ENCODE measurements at places on chromosomes 4 and X.

DNA sequence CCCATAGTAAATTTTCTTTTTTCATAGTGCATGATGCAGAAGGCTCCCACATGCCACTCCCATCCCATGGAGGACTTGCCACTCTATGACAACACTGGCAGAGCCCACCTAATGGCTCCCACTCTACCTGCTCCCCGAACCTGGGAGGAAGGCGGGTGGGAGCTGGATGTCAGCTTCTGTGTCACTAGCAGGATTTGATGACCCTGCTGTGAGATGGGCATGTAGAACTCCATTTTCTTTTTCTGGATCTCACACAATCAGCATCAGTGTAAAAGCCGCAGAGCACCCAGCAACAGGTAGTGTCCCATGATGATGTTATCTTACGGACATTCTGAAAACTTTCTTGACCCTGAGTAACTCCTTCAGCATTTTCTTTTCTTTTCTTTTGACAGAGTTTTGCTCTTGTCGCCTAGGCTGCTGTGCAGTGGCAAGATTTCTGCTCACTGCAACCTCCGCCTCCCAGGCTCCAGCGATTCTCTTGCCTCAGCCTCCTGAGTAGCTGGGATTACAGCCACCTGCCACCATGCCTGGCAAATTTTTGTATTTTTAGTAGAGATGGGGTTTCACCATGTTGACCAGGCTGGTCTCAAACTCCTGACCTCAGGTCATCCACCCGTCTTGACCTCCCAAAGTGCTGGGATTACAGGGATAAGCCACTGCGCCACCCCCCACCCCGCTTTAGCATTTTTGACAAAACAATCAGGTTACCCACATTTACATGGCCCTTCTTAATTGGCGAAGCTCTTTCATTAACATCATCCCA lies 15.0 kb upstream of the ADH1A start:
- no peak for DNase-seq

- no peak for DNase-seq
Observed at GRCh38 chrX:143081231-143081630, 55.5 kb downstream of the SPANXN4 start.

DNA sequence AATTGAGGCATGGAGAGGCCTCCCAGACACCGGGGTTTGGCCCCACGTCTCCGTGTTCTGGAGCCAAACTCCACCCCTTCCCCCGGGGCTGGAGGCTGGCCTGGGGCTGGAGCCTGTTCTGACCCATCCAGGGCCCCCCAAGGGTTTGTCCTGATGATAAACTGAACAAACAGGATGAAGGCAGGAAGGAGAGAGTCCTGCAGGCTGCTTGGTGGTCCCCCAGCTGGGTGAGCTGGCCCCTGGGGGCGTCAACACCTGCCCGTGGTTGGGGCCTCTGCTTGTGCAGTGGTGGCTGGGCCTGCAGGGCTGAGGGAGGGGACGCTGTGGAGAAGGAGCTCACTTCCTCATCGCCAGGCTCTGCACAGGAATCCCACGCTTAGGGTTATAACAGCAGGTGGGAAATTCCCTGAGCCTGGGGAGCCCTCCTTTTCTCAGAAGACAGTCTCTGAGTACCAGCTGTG lies 2.3 kb downstream of the SH3TC1 start:
- DNase-seq: no peak

DNA sequence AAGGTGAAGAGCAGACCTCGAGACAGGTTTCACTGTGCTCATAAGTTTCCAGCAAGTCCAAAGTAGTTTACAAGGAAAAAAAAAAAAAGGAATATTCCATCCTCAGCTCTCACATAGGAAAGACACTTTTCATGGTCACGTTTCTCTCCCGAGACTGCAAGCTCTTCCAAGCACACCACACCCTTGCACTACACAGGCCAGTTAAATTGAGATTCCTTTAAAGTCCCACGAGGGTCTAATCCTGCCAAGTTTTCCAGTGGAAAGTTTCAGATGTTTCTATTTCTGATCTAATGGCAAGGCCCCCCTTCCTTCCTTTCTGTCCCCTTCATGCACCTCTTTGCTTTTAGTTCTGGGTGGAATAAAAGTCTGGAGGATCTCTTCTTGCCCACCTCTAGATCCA lies 67.9 kb upstream of the PCDH19 start:
- no peak for DNase-seq

DNA sequence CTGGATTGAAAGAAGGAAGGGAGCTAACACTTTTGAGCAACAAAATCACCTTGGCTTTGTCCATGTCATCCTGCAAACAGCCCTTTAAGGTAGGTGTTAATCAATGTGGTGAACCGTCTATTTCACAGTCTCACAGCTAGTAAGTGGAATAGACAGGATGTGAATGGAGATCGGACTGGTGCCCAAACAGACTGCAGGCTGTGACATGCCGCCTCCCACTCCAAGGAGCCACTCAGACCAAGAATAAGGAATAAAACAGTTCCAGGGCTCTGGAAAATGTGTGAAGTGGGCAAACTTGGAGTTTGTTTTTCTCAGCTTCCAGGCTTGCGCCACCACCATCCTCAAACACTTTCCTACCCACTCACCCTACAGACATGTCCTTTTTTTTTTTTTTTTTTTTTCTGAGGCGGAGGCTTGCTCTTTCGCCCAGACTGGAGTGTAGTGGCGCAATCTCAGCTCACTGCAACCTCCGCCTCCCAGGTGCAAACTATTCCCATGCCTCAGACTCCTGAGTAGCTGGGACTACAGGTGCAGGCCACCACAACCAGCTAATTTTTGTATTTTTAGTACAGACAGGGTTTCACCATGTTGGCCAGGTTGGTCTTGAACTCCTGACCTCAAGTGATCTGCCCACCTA lies 57.7 kb upstream of the SEC24B start:
- DNase-seq: no peak

GRCh38 chr4:138405934-138406567 lies 163.9 kb upstream of the SLC7A11 start:
- DNase-seq: no peak

DNA sequence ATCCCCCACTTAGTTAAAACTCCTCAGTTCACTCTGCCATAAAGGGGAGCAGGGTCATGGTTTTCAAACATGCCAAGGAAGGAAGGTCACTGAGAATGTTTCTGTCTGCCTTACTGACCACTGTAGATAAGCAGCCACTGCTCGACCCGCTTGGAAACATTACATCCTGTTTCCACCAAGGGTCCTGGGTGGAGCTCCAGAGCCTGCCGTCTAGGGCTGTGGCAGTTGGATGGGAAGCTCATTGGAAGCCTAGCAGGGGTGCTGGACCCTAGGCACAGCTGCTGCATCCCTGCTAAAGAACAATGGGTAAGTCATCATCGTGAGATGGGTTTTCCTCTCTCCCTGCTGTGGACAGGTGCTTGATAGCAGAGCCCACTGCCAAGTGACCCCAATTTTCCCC lies 76.0 kb upstream of the SRD5A3 start:
- no peak for DNase-seq

- no peak for DNase-seq
Observed at GRCh38 chr4:23061431-23061830, 368.7 kb downstream of the GBA3 start.

GRCh38 chrX:45755703-45756102 lies 555.0 kb upstream of the DIPK2B start:
- no peak for DNase-seq

- no peak for DNase-seq
Observed at GRCh38 chr4:157165935-157166610, 54.5 kb upstream of the GRIA2 start.

DNA sequence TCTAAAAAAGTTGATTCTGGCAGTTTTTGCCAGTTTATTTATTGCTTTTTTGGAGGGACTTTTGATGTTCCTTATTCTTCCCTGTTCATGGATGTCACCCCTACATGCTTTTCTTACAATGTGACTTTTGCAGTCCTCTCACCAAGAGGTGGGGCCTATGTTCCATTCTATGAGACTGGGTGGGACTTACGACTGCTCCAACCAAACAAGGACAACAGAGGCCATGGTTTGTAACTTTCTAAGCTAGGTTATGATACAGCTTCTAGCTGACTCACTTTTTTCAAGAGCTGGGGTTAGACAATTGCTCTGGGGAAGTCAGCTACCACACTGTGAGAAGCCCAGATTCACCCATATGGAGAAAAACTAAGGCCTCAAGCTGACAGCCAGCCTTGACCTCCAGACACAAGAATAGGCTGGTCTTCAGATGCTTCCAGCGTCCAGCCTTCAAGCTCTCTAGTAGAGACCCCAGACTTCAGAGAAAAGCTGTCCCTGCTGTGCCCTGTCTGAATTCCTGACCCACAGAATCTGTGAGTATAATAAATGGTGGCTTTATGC lies 39.5 kb downstream of the ENOPH1 start:
- DNase-seq: no peak

Data from activated CD4-positive, CD25-positive, alpha-beta regulatory T cell treated with anti-CD3 and anti-CD28 coated beads, Interleukin-2, amount 50 U/mL, for 72 hours (primary cell).